ENCODE measurements at places on chromosomes 13 and 19.

DNA sequence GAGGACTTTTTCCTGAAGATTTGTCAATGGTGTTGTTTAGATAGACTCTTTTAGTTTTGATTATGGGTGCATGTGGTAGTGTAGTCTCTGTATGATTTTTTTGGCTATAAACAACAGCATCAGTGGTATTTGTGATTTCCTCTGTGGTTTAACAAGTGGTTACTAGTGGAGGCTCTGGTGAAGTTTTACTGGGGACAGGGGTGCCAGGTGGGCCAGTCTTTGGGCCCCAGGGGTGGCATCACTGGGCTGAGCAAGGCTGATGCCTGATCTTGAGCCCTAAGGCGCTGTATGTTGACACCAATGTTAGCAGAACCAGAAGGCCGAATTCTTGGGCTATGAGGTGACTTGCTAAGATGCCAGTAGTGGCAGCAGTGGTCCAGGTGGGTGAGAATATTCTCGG is 811.4 kb downstream of the DACH1 start:
- DNase-seq: no peak

DNA sequence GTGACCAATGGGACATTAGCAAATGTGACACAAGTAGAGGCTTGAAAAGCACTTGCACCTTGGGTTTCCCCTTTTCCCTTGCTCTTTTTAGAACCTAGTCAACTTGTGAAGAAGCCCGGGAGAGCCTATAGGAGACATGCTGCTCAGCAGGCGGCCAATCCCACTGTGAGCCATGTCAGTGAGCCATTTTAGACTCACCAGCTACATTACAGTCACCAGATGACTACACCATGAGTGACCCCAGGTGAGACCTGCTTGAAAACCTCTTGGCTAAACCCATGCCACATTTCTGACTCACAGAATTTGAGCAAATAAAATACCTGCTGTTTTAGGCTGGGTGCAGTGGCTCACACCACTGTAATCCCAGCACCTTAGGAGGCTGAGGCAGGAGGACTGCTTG is 317.5 kb downstream of the KLF12 start:
- DNase-seq: no peak

- DNase-seq: no peak
These were observed 21.9 kb upstream of the TIMM44 start for GRCh38 chr19:7965259-7965841.

GRCh38 chr19:17680230-17680722 is 7.9 kb downstream of the UNC13A start:
- DNase-seq: peak; percentile 12

DNA sequence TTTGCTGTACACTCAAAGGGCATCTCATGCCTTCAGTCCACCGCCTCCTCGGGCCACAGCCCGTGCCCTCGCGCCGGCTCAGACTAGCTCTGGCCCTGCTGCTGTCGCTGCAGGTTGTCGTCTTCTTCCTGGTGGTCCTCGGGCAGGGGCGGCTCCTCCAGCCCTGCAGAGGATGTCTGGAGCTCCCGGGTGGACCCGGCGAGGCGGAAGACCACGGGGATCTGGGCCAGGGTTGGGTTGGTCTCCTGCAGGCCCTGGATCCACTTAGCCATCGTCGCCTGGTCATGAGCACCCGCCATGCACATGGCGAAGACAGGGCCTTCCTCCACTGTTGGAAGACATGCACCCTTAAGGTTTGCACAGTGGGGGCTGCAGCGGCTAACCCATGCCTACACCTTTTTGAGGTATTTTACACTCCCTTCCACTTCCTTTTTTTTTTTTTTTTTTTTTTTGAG is 489 bp upstream of the ZNF653 start:
- DNase-seq: no peak

DNA sequence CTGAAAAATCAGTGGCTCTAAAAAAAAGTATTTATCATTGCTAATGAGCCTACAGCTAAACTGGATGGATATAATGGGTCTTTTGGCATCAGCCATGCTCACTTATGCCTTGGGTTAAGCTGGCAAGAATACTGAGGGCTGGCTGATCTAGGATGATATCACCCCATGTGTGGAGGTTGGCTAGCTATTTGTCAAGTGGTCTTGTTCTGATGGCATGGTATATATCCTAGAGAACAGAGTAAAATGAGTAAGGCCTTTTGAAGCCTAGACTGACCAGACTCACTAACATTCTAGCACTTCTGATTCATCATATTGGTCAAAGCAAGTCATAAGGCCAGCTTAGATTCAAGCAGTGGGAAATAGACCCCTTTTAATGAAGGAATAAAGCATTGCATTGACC is 383.0 kb downstream of the SLITRK1 start:
- DNase-seq: no peak

- no peak for DNase-seq
These were observed 141.0 kb downstream of the UFM1 start for GRCh38 chr13:38490657-38491056.

DNA sequence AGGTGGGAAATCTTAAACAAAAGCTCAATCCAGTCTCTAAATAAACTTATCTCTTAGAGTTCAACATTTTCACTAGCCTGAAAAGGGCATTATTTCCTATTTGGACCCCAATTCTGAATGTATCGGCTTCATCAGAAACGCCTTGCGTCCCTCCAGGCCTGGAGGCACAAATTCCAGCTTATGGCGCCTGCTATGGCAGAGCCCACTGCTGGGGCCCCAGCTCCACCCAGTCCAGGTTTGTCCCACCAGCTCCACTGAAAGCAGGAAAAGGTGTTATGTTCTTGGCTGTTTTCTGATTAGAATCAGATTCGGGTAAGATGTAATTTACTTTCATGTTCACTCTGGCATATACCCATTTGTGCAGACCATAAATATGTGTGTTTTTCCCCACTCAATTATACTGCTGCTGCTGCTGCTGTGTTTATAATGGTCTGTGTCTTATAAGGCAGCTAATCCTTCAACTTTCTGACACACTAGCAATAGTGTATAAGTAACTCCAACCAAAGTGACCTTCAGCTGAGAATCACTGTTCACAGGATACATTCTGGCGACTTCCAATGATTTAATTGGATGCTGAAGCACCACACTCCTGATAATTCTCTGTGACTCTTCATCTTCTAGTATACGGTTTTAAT is 6.4 kb downstream of the IRS2 start:
- no peak for DNase-seq

Measured in stimulated activated CD4-positive, alpha-beta T cell treated with anti-CD3 and anti-CD28 coated beads, Interleukin-4, amount 100 ng/mL, for 48 hours (primary cell).